ENCODE measurements at places on chromosomes 7 and 10. TPM values are rescaled to one million over a fixed set of nuclear protein-coding genes. Genes with fewer than 3 reads are reported as not detected.

DNA sequence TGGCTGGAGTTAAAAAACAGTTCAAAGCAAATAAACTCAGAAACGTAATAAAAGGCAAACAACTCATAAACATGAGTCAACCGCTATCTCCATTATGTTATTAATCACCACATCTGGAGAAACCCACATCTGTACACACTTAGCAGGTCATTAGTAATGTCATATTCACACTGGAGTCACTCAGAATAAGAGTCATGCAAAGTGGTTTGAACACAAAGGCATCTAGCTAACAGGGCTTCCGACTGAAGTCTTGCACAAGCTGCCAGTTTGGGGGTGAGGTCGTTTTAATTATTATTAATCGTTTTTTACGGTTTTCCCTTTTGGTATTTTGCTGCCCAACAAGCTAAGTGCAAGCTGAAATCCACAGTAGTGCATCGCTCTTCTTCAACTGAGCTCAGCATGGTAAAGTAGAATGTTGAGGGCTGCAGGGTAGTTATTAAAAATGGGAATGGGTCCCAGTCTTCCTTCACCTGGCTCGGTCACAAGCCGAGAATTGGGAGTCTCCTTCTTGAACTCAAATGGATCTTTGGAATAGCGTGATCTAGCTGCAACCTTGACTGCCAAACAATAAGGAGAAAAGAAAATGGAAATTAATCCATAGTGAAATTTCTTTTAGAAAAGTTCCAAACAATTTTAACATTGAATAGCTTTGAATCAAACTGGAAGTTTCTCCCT is 663.5 kb downstream of the KCNMA1 start:
- DNase-seq: no peak

Gene AGMO
- not detected for total RNA-seq

GRCh38 chr7:128705891-128706333 is 33.2 kb upstream of the CALU start:
- DNase-seq: no peak

DNA sequence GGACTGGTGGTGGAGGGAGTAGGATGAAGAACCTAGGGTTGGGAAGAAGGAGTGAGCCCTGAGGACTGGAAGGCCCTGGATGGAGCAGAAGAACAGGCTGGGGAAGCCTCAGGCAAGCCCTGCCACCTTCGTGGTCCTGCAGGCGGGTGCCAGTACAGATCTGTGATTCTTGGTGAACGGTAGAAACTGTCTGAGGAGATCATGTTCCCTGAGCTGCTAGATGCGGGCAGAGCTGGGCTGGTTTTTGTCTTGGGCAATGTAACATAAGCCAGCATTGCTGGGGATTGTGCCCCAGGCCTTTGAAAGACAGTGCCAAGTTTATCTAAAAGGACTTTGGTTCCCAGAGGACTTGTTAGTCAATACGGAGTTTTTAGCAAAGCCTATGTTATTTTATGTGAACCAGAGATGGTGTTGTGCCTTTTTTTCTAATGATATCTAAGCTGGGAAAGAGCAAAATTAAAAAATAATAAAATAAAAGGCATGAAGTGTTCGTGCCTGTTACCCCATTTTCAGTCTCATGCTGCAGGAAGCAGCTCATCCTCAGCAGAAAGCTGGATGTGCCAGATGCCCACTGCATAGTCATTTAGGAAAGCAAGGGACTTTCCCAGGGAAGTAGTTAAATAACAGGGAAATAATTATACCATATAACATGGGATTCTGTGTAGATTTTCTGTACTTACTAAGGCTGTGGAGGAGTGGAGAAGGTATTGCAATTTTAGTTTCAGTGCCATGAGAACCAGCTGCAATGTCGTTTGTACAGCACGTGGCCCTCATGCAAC is 24.4 kb upstream of the FIGNL1 start:
- DNase-seq: no peak

DNA sequence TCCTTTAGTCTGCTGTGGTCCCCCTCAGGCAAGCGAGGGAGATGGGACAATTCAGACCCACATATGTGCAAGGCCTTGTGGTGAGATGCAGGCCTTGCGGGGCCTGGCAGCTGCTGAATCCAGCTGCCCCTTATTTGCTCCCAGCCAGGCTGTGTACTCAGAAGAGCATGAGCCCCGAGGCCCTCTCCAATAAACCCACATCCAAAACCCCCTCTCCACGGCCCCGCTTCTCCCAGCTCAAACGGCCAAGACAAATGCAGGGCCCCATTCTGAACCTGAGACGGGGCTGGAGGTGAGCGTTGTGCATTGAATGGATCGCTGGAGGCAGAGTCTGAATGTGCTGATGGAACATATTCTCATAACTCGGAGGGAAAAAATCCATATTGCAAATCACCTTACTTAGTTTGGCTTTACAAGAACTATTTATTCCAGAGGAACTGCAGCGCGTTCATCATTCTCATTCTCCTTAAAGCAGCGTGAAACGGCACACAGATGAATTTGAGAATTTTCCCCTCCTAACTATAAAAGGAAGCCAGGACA is 169.2 kb upstream of the LYZL2 start:
- DNase-seq: no peak

GRCh38 chr10:16870331-16870730 is 53.1 kb upstream of the RSU1 start:
- no peak for DNase-seq

Gene ADCYAP1R1
- 0.86 TPM for total RNA-seq

Measured in right atrium auricular region (tissue), 2 donors.